ENCODE measurements at places on chromosomes 1 and 21.

DNA sequence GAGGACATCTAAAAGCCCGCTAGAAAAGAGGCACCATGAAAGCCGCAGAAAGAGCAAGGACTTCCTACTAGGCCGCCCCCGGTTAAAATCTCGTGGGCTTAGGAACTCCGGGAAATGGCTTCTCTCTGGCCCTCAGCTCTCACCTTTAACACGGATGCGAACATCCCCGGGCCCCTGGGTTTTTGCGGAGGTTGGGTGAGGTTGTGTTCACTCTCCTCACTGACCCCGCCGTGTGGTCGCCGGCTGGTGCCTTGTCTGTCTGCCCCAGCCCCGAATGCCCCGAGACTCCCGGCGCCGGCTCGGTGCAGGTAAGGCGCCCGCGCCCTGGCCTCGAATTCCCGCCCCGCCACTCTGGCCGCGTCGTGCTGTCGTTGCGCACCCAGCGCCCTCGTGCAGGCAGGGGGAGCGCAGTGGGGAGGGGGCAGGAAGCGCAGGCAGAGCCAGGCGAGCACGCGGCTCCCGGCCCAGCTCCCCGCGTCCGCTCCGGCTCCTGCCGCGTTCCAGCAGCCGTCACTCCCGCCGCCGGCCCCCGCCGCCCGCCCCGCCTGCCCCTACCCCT, at the start of gene SHISAL2A:
Gene SHISAL2A, plus strand, starts transcription at position 437 of the 559 bp plus-strand sequence. CDS start 326 bp downstream, outside the sequence.
- peak; percentile 63 for DNase-seq

DNA sequence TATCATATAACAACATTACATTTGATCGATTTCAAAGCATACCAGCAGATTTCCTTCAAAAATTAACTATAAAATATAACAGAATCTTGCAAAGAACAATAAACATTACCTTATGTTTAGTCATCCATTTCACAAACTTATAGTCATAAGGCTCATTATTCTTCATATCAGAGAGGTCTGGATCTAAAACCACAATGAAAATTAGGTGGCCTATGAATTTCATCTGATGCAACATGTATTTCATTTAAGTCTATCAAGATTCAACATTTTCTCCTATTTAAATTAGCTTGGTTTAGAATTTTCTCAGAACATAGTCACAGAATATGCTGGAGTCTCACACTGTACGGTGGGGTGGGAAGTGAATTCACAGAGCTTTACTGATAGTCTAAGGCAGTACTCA, 49.2 kb downstream of the KYAT3 start:
- DNase-seq = no peak

GRCh38 chr1:182235952-182236650, 155.5 kb downstream of the GLUL start:
- DNase-seq = peak; percentile 48

GRCh38 chr1:39632682-39633417, 6.6 kb downstream of the HEYL start:
- peak; percentile 42 for DNase-seq

DNA sequence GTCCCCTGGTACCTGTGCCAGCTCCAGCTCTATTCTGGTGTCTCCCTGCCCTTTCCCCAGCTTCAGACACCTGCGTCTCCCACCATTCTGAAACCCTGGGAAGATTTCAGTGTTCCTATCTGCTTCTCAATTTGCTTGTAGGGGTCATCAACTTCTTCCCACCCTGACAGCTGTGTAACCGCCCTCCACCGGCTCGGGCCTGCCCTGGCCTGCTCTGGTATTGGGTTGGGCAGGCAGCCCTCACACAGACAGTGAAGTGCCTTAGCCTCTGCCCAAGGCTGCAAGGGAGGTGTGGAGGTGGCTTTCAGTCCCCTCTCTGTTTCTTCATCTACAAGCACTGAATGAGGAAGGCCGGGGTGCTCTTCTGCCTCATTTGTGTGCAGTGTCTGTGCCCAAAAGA, 97.2 kb downstream of the LAMC2 start:
- DNase-seq = no peak

DNA sequence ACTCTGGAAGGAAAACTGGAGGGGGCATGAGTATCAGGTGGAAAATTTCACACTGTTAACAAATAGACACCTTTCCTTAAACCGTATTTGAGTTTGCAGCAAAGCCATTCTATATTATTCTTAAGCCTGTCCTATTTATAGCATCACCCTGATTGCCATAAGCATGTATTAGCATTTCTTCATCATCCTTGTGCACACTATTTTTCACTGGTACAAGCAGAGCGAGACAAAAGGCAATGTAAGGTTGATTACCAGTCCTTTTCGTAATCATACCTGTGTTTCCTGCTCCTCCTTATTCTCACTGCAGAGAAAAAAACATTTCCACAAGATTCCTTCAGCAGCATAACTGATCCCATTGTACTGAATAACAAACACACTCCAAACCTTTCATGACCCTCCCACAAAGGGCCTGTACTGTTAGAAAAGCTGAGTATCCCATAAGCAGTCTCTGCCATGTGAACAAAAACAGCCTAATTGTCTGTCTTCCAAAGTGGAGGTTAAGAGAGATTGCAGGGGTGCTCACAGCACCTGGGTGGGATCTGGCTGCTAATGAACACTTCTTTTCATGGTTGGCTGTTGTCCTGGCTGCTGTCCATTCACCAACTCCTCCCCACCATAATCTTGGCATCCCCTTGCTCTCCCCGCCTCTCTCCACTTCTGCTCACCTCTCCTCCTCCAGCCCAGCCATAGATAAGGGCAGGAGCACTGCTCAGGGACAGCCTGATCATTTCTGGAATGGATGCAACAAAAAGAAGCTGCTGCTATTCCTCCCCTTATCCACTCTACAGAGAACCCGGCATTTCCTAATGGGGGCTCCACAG, 30.4 kb downstream of the VTCN1 start:
- no peak for DNase-seq

DNA sequence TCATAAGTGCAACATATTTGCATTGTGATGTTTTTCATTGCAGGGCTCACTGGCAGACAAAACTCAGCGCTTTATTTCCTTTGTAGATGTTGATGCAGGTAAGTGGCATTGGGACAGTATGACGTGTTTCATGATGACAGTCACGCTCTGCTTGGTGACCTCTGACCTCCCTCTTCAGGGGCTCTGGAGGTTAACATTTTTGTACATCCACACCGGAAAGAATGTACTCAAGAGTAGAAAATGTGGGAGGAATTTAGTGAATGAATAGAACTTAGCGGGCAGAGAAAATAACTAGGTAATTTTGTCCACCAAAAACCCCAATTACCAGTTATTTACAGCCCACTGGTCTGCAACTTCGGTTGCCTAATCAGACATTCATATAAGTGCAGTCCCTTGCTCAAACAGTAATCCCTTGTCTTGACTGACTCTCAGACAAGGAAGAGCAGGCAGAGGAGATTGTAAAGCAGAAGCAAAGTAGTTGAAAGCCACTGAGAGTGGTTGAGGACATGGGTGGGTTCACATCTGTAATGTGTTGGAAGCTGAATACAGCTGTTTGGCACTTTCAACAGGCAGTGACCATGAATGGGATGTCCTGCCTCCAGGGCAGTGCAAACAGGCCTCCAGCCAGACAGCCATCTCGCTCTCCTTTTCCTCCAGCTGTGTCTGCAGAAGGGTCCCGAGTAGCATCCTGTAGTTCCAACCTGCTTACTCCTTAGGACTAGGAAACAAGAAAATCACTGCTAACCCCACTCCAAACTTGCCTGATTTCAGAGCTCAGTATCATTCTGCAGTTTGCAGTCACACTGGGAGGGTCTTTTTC, 188.9 kb downstream of the NRIP1 start:
- no peak for DNase-seq

- peak; percentile 4 for DNase-seq
Observed at GRCh38 chr21:19322360-19322759, 918.8 kb upstream of the TMPRSS15 start.

DNA sequence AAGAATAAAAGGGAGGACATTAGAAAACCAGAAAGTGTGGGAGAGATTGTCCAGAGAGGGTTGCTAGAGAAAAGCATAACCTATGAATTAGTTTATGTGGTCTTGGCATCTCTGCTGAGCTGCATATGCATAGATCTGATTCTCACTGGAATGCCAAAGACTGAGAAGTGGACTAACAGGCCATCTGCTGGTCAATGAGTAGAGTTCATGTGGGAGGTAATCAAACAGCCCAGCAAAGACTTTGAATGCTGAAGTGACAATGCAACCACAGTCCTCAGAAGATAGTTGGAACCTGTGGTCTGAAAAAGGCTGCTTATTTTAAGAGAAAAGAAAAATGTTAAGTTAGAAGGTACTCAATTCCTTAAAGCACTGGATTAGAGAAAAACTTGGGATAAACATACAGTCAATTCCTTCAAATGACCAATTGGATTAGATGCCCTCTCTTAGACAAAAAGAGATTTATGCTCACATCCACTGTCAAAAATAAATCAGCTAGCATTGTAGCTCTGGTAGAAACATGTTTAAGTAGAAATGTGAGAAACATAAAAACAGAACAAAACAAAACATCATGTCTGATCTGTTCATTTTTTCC, 382.8 kb downstream of the AMY1C start:
- DNase-seq = no peak

DNA sequence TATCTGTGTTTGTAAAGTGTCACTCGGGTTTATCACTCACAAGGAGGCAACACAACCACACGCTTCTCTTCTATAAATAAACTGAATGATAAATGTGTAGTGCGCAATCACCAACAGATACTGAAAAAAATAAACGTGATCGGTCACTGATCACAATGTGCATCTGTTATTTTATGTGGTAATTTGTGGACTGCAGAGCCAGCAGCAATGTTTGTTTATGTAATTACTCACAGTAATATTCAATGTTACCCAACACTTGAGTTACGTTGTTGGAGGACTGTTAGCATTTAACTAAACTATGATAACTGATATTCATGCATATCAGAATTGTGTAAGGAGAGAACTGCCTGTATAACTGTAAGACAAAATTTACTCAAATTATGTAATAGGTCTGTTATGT, 129.6 kb downstream of the USH2A start:
- DNase-seq = no peak

- DNase-seq = no peak
Observed at GRCh38 chr1:109926662-109927300, 16.1 kb downstream of the CSF1 start.

- DNase-seq = no peak
Observed at GRCh38 chr1:227799756-227800155, 15.7 kb upstream of the PRSS38 start.

GRCh38 chr1:243336163-243336562, 80.3 kb downstream of the SDCCAG8 start:
- no peak for DNase-seq

DNA sequence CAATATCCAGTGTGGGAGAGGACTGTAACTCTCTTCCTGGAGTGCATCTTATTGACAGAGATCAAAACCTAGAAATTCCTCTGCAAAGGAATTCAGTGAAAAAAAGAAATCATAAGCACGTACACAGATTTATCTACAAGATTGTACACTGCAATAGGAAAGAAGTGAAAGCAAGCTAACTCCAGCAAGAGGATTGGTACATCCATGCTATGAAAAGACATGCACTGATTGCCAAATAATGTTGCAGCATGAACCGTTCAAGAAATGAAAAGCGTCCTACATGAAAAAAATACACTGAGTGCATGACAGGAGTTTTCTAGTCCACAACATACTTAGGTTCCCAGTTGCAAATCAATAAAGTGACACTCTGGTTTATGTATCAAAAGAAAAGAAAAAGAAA, 1.9 kb upstream of the MGST3 start:
- no peak for DNase-seq

DNA sequence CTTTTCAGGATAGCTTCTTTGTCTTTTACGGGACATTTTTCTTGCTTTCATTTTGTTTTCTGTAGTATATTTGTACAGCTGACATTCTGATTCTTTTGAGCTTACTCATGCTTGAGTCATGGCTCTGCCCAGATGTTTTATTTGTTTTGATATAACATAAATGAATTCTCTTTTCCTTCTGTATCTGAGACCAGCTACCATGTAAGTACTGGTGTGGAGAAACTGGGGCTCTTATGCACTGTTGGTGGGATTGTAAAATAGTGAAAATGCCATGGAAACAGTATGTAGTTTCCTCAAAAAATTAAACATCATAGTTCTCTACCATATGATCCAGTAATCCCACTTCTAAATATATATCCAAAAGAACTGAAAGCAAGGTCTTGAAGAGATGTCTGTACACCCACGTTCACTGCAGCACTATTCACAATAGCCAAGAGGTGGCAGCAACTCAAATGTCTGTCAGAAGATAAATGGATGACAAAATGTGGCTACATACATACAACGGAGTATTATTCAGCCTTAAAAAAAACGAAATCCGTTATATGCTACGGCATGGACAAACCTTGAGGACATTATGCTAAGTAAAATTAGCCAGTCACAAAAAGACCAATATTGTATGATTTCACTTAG, 61.4 kb downstream of the EIF2B3 start:
- DNase-seq = peak; percentile 14

DNA sequence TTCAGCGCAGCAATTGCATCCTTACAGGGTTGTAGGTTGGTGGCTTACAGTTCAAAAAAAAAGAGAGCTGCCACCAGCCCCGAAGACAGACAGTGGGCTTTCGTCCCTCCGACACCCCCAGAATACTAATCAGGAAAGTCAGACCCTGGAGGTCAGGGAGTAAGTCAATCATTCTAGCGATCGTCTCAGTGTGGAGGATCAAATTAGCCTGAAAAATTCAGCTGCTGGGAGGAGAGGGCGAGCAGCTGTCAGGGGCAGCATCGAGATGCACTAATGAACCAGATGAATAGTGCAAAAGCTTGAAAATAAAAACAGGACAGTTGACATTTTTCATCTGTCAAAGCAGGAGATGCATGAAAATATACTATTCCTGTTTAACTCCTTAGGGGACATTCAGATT, 138.4 kb downstream of the NEK7 start:
- DNase-seq = no peak

GRCh38 chr1:3034162-3034561, 12.9 kb downstream of the ACTRT2 start:
- DNase-seq = no peak

DNA sequence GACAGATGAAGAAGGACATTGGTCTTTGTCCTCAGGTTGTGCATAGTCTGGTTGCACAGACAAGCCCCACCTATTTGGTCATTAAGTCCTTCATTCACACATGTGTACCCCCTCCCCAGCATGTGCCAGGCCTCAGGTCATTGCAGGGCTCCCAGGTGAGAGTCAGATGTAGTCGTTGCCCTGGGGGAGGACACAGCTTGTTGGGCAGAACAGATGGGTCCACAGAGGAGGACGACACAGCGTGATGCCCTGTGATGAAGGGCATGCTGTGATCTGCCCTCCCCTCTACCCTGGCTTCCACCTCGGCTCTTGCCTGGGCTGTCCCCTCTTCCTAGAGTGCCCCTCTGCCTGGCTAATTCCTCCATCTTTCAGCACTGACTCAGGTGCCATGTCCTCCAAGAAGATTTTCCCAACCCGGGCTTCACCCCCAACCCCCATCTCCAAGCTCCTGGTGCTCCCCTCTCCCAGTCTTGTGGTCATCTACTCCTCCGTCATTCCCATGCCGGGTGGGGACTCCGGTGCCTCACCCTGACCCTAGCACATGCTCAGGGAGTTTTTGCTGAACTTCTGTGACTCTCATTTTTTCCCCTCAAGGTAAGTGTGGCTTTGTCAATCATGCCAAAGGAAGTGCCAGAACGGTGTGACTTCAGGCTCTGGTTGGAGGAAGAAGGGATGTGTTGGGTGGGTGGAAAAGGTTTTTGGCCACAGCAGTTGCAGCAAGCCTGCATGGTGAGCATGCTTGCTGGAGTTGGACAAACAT, 220.5 kb downstream of the FOXD2 start:
- no peak for DNase-seq

- DNase-seq = no peak
Observed at GRCh38 chr1:180888870-180889269, 23.8 kb upstream of the KIAA1614 start.

GRCh38 chr1:109290998-109291397, 8.1 kb upstream of the PSRC1 start:
- DNase-seq = no peak

GRCh38 chr1:245963649-245964048, 543.4 kb downstream of the SMYD3 start:
- no peak for DNase-seq

GRCh38 chr1:171172471-171172870, 12.6 kb upstream of the FMO2 start:
- no peak for DNase-seq

All from small intestine (tissue), 16 donors.